ENCODE measurements at places on chromosomes 13 and 19.

DNA sequence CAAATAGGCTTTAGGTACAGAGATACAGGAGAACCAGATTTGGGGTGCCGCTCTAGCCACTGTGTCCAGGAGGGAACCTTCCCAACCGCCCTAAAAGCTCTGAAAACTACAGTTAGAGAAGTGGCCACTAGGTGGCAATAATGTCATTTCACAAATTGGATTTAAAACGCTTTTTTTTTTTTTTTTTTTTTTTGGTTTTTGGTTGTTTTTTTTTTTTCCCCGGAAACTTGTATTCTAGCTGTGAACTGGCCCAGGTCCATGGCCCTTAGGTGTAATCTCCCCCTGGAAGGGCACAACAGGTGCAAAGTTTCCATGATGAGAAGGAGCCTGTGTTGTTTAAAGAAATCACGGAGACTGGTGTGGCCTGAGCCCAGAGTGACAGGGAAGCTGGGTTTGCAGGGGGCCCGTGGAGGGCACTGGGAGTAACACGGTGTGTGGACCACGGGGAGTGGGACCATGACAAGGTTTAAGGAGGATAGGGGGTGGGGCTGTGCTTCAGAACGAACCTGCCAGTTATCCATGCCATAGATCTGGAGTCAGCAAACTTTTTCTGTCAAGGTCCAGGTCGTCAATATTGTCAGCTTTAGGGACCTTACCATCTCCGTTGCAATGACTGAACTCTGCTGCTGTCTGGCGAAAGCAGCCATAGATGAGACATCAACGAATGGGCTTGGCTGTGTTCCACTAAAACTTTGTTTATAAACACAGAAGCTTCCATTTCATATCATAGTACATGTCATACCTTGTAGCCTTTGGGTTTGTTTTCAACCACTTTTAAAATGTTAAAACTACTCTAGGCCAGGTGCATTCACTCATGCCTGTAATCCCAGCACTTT lies 10.1 kb downstream of the OR1I1 start:
- DNase-seq: peak; percentile 12

DNA sequence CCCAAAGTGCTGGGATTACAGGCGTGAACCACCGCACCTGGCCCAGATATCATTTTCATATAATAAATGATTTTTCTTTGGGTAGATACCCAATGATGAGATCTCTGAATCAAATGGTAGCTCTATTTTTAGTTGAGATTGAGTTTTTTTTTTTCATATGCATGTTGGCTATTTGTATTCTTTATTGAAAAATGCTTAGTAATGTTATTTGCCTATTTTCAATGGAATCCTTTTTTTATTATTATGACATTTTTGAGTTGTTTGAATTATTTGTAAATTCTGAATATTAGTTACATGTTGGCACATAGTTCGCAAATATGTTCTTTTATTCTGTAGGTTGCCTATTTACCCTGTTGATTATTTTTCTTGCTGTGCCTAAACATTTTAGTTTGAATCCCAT lies 55.8 kb downstream of the ZNF254 start:
- DNase-seq: no peak

- DNase-seq: no peak
Observed at GRCh38 chr13:25018729-25019115, 77.2 kb upstream of the PABPC3 start.

DNA sequence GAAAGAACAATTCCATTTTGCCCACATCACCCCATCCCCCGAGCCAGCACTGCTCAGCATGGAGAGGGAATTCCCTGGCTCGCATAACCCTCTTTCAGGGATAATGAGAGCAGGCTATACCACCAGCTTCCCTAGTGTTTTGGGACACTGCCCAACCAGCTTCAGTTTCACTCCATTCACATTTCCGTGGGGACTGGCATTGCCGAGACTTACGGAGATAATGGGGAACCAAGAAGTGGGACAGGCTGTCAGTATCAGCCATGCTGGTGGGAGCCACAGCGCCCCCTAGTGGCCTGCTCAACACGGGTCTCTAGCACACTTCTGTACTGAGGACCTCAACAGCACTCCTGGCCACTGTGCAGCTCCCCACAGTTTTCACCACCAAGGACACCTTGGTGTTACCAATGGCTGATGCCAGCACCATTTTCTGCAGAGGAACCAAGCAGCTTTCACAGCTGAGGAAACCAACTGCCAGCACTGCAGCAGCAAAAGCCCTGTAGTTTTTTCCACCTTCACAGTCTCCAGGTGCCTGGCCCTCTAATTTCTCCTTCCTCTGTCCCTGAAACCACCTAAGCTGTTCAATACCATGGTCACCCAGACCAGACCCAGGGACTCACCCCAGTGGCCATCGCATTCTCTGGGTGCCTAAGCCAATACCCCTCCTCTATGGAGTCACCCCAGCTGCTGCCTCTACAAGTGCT lies 23.7 kb downstream of the SLC6A16 start:
- no peak for DNase-seq

DNA sequence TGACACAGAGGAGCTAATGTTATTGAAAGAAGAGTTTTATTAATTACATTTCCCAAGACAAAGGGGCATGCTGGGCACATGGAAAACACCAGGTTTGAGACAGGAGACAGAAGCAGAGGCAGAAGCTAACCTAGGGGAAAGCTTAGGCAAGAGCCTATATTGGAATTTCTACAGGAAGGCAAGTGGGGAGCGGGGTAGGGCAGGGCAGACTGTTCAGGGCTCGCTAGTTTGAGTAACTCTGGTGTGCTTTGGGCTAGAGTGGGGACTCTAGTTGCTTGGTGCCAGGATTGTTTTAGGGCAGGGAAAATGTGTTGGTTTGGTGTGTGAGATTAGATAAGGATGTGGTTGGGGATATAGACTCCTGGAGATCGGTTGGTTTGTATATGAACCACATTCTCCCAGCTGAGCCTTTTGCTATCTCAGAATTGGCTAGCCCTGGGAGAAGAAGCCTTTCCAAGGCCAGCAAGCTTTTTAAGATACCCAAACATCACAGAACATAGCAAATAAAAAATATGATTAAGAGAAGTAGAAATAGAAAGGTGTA lies 8.4 kb upstream of the UFM1 start:
- no peak for DNase-seq

DNA sequence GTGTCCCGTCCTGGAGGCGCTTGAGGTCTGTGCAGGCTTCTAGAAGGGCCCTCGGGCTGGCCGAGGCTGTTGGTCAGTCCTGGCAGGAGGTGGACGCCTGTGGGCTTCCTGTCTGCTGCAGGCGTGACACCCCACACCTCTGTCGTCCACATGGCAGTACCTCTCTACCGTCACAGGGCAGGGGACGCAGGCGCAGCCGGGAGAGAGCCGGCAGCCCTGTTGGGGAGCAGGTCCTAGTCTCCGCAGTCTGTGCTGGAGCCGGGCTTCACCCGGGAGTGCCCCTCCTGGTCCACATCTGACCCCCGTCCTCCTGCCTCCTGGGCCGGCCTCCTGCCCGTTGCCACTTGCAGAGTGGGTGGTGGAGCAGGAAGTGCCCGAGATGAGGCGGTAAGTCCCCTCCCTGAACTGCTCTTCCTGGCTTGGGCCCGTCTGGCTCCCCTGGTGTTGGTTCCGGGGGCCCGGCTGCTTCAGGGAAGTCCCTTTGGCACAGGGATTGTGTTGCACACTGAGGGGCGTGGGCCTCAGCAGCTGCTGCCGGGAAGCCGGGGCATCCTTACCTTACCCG lies 106.0 kb downstream of the KDM4B start:
- no peak for DNase-seq

- DNase-seq: no peak
Observed at GRCh38 chr19:13843104-13843921, 33.6 kb upstream of the NANOS3 start.

GRCh38 chr19:4576016-4576933 lies 16.8 kb upstream of the SEMA6B start:
- no peak for DNase-seq

DNA sequence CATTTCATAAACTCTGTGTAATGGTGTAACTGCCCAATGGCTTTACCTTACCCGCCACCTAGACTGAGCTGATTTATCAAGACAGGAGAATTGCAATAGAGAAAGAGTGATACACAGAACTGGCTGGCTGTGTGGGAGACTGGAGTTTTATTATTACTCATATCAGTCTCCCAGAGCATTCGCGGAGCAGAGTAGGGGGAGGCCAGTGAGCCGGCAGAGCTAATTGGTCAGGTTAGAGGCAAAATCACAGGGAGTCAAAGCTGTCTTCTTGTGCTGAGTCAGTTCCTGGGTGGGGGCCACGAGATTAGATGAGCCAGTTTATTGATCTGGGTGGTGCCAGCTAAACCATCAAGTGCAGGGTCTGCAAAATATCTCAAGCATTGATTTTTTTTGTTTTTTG lies 23.4 kb upstream of the SLITRK1 start:
- no peak for DNase-seq

DNA sequence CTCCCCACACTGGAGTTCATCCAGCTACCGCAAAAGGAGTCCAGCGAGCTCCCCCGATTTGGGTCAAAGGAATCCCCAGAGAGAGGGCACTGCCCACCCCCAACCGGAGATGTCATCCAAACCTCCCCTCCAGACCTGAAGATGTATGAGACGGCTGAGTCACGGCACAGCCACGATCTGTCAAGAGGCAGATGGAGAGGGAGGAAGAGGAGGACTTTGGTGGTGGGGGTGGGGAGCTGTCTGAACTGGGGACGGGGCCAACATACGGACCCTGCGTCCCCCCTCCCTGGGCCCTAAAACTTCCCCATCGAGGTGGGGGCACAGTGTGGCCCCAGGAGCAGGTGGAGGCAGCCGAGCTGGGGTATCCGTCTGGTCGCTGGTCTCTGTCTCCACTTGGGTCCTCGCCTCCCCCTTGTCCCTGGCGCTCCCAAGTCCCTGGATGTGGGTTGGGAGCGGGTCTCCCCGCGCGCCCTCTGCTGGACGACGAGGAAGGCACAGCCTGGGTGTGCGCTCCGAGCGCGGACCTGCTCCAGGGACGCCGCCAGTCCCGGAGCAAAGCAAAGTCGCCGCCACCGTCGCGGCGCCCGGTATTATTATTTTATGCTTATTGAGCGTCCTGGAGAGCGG lies 3.8 kb downstream of the PDE4A start:
- DNase-seq: peak; percentile 2

DNA sequence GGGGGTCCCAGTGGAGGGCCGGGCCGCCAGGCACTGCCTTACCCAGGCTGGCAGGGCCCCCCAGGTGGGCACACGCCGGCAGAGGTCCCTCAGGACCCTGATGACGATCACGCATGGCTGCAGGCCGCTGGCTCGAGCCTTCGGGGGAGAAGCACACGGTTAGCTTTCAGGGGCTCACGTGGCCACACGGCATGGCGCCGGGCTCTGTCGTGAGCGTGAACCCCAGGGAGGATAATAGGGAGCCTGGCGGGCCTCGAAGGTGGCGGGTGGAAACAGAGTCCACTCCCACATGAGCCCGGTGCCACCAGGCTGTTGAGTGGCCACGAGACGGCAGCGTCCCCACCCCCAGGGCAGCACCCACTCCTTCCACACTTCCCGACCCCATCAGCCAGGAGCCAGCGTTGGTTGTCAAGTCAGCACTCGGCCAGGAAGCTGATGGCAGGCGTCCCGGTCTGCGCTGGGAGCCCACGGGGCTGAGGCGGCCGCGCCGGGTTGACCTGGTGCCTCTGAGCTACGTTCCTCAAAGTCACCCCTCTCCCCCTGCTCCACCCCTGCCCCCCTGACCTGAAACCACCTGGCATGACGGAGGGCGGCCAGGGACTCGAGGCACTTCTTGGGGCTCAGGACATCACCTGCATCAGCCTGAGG lies 24.7 kb upstream of the MATK start:
- no peak for DNase-seq

DNA sequence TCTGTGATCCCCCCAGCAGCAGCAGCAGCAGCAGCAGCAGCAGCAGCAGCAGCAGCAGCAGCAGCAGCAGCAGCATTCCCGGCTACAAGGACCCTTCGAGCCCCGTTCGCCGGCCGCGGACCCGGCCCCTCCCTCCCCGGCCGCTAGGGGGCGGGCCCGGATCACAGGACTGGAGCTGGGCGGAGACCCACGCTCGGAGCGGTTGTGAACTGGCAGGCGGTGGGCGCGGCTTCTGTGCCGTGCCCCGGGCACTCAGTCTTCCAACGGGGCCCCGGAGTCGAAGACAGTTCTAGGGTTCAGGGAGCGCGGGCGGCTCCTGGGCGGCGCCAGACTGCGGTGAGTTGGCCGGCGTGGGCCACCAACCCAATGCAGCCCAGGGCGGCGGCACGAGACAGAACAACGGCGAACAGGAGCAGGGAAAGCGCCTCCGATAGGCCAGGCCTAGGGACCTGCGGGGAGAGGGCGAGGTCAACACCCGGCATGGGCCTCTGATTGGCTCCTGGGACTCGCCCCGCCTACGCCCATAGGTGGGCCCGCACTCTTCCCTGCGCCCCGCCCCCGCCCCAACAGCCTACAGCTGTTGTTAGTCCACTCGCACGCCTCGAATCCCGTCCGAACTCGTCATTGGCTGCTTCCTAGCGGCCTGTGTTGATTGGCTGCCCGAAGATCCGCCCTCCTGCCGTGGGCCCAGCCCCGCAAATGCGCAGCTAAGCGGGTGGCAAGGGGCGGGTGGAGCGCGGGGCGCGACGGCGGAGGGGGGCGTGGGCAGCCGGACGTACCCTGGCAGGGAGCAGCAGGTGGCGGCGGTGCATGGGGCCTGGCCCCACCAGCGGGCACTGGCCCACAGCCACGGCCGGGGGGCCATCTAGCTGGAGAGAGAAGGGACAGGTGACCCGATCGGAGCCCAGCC lies 1.4 kb upstream of the SIX5 start:
- peak; percentile 77 for DNase-seq

GRCh38 chr19:45171211-45171623 lies 6.8 kb downstream of the TRAPPC6A start:
- DNase-seq: no peak

DNA sequence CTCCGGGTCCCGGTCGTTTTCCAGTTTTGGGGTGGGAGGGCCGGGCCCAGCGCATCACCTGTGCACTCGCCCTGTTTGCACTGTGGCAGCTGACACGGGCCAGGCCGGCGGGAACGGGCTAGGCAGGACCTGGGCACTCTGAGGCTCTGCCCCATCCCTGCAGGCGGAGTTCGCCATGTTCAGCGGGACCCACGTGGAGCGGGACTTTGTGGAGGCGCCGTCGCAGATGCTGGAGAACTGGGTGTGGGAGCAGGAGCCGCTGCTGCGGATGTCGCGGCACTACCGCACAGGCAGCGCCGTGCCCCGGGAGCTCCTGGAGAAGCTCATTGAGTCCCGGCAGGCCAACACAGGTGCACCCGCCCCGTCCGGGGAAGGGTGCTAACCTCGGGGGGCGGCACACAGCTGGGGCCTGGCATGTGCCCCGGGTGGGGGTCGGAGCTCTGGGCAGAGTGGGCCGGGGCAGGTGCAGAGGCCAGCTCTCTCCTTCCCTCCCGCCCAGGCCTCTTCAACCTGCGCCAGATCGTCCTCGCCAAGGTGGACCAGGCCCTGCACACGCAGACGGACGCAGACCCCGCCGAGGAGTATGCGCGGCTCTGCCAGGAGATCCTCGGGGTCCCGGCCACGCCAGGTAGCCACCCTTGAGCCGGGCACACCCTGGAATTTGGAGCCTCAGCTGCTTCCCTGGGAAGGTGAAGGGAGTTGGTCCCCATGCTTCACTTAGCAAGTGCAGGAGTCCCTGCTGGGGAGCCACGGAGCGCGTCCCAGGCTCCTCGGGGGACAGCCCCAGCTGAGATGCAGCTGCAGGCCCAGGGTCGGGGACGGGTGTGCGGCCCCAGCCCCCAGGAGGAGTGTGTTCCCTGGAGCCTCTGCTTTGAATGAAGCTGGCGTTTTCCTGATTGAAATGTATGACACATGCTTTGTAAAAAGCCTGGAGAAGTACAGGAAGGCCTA lies 9.3 kb upstream of the ZNF554 start:
- DNase-seq: no peak

- DNase-seq: no peak
Observed at GRCh38 chr13:110645750-110646149, 30.4 kb downstream of the NAXD start.

GRCh38 chr19:18777301-18778075 lies 13.6 kb downstream of the COMP start:
- no peak for DNase-seq

GRCh38 chr13:46778095-46778494 lies 18.9 kb downstream of the ESD start:
- no peak for DNase-seq

All from NCI-H2081 treated with DMSO at 0.1 percent for 48 hours (cell line).